Activated CD8-positive, alpha-beta T cell treated with anti-CD3 and anti-CD28 coated beads for 36 hours (primary cell): ENCODE measurements at places on chromosomes 16 and 17. TPM values are rescaled to one million over a fixed set of nuclear protein-coding genes. Genes with fewer than 3 reads are reported as not detected.

DNA sequence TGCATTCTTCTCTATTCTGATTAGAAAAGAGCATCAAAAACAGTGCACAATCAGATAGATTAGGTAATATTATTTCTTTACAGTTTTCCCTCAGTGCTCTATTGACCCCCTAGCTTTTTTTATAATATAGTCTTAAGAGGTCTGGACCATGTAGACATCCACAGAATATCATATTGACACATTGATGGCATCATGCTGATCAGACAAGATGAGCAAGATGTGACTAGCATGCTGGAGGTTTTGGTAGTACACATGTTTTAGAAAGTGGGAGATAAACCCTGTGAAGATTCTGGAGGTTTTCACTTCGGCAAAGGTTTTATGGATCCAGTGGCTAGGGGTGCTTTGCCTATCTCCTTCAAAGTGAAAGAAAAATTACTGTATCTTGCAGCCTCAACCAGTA, 2.8 kb upstream of the ABCA8 start:
- DNase-seq, result no peak

DNA sequence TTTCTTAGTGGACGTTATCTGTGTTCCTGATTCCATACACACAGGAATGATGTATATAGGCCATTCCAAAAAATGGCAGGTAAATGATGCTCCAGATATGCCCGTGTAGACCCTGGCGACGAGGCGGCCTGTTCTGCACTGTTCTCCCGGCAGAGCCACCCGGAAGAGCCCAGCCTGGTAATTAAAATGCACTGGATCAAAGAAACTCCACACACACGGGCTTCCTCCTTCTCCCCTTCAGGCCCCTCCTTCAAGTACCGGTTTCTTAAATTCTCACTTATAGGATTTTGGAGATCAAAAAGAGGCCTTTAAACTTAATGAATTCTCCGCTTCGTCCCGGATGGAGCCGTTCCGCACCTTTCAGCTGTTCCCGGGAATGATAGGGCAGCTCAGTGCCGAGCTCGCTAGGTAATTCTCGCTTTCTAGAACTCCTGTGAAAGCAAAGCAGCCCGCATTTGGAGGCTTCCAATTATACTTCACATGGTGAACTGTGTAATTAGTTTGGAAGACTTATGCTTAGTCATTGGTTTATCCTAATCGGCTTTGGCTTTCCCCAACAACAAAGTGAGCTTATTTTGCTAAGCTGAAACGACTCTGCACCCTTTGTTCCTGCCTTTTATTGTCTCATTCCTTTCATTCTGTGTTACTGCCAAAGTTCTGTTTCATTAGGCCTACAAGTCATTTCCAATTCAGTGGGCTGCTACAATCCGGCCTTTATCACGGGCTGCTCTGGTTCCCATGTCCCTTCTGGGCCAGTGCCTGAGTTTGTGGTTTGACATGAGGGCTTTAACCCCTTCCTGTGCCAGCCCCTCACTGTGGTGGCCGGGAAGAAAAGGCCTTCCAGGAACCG, 150.0 kb downstream of the MSI2 start:
- DNase-seq, result peak; percentile 10

The CCL2 gene
- total RNA-seq, result not detected

GRCh38 chr17:49434821-49435670, 20.4 kb upstream of the PHB1 start:
- peak; percentile 64 for DNase-seq

GRCh38 chr16:66849021-66849420, 4.8 kb downstream of the CA7 start:
- DNase-seq, result no peak

DNA sequence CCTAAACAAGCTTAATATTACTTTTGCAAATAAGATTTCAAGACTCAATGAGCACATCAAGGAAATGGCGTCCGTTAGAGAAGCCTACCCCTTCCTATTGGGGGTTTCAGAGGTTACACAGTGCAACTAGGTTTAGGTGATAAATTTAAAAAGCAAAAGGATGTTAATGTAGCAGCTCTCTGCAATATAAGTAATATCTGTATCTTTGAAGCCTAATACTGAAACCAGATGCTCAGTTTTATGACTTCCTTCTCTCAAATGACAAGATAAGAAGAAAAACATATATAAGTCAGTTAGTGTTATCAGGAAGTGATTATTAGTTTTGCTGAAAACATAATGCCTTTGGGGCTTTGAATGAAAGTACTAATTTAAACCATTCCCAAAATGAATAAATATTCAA, 54.3 kb upstream of the MED13 start:
- no peak for DNase-seq

The STX1B gene
- total RNA-seq, result 1.8 TPM
